NCI-H1417 (cell line): ENCODE measurements at places on chromosomes 12 and 14.
A peak's percentile ranks its signal among the peaks of the same experiment; 100 is the strongest.

DNA sequence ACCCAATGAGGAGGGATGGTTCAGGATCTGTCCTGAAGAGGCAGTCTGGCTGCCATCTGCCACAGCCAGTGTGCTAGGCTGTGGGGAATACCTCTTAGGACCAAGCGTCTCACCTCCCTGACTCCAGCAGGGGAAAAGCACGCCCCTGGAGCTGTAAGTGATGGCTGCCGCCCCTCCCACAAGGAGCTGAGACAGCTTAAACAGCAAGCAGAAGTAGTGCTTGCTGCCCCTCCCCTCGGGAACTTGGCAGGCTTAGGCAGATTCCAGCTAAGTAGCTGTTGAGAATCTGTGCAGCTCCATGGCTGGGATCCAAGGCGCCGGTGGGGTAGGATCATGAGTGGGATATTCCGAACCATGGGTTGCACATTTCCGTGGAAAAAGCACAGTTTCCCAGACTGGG, 360.4 kb upstream of the MDGA2 start:
- no peak for DNase-seq

GRCh38 chr12:17992002-17992656, 97.9 kb downstream of the RERGL start:
- DNase-seq, result peak; percentile 92

DNA sequence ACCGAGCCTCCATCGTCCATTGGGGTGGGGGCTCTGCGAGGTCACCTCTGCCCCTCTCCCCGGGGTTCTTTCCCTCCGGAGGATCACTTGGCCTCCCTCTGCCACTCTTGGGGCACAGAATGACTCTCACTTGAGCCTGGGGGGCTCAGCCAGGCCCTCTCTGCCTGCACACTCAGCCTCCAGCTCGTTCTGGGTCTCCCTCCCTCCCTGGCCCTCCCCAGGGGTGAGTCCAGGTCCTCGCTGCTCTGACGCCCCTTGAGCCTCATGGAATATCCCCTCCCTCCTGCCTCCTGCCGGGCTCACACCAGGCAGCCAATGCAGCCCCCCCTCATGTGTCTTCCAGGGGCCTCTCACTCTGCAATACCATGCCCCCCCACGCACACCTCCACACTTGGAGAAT, 17.7 kb upstream of the SFSWAP start:
- no peak for DNase-seq

- no peak for DNase-seq
Measured at GRCh38 chr12:110077800-110078199, 29.5 kb upstream of the C12orf76 start.

DNA sequence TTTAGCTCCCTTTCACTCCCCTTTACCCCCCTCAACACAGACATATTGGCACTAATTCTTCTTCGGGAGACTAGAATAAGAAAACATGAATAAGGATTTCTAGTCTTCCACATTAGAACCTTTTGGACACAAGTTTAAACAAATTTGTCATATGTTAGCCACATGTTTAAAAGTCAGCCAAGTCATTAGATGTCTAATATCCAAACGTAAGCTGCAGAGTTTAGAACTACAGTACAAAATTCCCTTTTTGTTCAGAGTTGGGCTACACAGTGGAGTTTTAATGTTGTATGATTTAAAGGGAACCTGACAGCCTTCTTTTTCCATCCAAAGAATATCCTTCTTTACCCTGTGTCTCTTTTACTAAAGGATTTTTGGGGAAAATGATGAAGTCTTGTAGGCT, 79.8 kb downstream of the PDE6H start:
- no peak for DNase-seq

GRCh38 chr14:100025111-100025510, 40.1 kb upstream of the EVL start:
- DNase-seq, result peak; percentile 25

DNA sequence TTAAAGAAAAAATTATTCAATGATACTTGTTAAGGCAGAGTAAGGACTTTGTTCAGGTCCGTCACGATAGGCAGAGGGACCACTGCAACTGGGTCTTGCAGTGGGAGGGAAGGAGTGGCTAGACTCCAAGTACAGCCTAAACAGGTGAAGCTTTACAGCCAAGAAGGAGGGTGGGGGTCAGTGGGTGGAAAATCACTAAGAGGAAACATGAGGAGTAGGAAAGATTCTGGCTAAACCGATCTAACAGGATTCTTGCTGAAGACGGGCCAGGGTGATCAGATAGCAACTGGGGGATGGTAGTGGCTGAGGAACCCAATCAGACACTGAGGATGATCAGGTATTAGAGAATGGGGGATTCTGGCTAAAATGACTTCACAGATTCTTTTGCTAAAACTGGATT, 100.2 kb downstream of the TTC7B start:
- no peak for DNase-seq

DNA sequence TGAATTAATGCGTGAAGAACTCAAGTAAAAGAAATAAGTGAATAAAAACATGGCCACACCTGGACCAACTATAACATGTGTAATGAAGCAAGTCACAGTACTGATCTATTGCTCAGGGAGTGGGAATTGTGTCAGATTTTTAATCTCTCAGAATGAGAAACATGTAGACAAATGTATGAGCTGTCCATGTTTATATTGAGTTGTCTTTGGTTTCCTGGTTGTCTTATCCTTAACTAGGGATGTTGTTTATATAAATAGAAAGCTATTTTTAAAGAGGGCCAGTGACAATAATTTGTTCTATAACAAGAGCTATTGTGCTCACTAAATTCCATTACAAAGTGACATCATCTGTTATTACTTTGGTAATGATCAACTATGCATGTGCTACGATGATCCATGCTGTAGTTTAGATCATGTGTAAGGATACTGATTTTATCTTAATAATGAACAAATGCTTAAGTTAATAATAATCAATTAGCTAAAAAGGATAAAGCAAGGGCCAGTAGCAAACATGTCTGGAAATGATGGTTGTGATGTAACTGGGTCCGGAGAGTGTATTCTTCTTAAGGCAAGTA, 91.3 kb upstream of the RTL1 start:
- DNase-seq, result no peak

GRCh38 chr14:64928239-64929013, 14.1 kb downstream of the GPX2 start:
- DNase-seq, result no peak

DNA sequence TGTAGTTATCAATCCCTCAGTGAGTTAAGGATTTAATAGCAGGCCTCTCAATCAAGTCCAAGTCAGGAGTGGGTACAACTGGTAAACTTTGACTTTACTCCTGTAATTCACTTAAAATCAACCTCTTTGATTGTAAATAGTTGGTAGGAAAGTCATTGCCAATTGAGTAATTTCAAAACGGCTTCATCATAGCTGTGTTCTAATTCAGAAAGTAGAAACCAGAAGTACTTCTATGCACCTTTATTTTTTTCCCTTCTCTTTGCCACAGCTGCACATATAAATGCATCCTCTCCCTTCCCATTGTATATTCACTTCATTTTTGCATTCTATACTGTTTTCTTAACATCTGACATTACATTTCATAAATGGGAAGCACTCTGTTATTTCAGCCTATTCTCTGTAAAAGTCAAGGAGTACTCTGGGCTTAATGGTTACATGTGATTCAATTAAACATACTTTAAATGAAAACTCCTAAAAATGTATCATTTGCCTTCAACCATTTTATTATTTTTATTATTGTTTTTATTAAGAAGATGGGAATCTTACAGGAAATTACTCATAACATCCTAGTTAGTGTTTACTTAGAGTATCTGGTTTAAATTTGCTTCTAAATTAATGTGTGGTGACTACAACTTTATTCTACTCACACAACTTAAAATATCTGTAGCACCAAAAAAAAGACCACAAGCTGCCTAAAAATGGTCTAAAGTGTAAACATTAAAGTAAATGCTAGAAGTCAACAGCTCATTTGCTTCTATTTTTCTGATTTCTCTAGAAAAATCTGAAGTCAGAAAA, 171.2 kb downstream of the CEP128 start:
- no peak for DNase-seq
